SHP77 treated with DMSO at 0.1 percent for 48 hours (cell line): ENCODE measurements at places on chromosomes 11 and 22.

- no peak for DNase-seq
Measured at GRCh38 chr11:33689085-33689484, 11.5 kb downstream of the C11orf91 start.

DNA sequence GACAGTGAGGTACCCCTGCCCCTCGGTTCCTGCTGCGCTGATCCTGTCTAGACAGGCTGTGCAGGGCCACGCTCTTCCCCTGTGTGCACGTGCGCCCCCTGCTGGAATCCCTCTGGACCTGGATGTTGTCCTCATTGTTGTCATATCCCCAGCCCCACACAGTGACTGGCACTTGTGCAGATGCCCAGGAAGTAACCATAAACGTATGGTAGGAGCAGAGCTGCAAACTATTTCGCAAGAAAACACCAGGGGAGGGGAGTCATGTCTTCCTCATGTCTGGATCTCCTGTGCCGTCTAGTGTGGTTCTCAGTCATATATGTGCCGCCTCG lies 114.7 kb downstream of the CRYBB2 start:
- no peak for DNase-seq

GRCh38 chr11:64602466-64603070 lies 11.5 kb downstream of the SLC22A12 start:
- no peak for DNase-seq

DNA sequence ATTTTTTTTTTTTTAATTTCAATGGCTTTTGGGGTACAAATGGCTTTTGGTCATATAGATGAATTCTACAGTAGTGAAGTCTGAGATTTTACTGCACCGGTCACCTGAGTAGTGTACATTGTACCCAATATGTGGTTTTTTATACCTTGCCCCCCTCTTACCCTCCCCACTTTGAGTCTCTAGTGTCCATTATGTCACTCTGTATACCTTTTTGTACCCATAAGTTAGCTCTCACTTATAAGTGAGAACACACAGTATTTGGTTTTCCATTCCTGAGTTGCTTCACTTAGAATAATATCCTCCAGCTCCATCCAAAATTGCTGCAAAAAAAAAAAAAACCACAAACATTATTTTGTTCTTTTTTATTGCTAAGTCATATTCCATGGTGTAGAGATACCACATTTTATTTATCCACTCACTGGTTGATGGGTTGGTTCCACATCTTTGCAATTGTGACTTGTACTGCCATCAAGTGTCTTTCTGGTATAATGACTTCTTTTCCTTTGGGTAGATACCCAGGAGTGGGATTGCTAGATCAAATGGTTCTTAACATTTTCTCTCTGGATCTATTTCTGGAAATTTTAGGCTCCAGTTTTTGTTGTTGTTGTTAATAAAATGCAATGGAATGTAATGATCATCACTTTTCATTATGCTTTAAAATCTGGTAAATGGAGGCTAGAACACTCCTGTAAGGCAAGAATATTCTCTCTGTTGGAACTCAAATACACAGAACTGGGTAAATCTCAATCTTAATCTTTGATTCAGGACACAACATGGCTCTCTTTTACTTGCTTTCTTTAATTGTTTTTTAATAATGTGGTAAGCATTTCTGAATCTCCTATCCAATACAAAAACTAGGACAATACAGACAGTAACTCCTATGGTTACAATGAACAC lies 10.3 kb downstream of the NEAT1 start:
- no peak for DNase-seq

DNA sequence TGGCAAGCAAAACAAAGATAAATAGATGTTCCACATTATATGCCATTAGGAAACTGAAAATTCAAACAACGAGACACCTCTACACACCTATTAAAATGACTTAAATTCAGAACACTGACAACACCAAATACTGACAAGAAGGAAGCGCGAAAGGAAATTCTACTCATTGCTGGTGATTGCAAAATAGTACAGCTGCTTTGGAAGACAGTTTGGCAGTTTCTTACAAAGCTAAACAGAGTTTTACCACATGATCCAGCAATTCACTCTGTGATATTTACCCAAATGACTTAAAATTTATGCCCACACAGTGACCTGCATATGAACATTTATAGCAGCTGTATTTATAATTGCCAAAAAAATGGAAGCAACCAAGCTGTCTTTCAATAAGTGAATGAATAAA lies 232.6 kb downstream of the CASP12 start:
- DNase-seq = no peak

- DNase-seq = no peak
Measured at GRCh38 chr11:32184723-32185376, 94.0 kb downstream of the RCN1 start.

- no peak for DNase-seq
Measured at GRCh38 chr22:28609921-28610320, 69.7 kb downstream of the TTC28 start.

GRCh38 chr11:77515063-77515462 lies 41.2 kb upstream of the PAK1 start:
- no peak for DNase-seq

- DNase-seq = no peak
Measured at GRCh38 chr11:34655335-34656008, 34.6 kb downstream of the EHF start.

DNA sequence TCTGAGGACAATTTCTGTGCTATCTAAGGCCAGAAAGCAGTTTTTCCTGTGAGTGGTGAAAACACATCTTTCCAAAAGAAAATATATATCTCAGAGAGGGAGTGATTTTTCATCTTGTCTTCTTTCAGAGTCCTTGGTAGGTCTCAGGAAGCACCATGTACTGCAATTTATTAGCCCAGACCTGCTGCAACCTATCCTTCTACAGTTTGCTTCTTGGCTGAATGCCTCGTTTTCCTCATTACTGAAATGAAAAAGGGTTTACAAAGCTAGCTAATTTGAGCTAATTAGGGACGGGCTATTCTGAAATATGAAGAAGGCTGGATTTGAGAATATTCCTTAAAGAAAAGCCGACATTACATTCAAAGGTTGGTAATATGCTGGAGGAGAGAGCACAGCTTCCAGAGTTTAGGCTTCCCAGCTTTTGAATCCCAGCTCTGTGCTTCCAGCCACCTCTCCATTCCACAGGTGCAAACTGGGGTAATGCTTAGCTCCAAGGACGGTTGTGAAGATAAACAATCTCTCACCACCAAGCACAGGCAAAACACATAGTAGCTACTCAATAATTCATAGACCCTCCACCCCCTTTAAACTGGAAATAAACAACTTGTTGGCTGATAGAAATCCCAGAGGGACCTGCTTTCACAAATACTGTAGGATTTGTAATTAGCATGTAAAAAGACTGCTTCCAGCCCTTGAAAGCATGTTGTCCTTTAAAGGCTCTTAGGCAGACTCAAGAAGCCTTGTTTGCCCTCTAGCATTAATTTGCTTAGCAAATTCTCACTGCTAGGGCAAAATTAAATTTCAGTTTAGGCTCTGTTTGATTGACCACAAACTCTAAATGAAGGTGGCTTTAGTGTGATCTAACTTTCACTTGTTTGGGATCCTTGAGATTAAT lies 24.5 kb upstream of the SESN3 start:
- DNase-seq = no peak

DNA sequence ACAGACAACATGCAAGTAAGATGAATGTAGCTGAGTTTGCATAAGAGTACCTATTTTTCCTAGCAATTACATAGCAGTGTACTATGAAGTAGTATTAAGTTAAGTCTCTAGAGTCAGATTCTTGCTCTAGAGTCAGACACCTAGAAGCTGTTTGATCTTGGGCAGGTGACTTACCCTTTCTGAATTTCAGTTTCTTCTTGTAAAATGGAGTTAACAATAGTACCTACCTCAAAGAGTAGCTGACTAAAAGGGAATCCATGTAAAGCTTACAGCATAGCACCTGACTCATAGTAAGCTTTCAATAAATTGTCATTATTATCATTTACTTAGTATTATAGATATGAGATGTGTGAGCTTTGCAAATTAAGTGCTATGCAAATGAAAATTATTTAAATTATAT lies 47.8 kb upstream of the PTPRJ start:
- DNase-seq = no peak

DNA sequence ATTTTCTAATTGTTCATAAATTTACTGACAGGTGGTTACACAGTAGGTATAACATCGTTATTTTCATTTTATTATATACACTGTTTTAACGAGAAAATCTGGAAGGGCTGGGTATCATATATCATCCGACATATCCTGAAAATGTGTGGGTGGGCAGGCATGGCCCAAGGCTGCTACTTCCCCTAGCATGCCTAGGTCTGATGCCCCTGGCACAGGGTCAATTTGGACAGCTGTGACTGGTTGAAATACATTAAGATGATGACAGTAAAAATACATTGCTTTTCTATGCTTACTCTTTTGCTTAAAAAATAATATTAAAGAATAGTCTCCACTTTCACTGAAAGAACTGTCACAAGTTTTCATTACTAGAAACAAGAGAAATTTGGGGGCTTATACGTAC lies 908.8 kb downstream of the OPCML start:
- no peak for DNase-seq

DNA sequence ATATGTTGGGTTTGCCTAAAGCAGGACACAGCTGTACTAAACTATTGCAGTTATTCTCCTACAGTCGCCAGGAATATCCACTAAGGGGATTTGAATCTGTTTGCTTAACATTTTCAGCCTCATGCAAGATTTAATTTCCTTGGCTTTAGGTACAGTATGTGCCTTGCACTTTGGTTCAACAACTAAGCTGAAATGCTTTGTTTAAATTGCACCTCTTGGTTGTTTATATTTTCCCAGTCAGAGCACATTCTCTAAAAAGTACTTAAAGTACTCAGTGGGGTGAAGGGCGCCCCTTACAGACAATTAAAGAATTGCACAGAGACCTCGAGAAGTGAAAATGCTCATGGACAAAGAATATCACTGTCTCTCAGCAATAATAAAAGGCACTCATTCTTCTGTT lies 107.8 kb upstream of the MTNR1B start:
- no peak for DNase-seq

DNA sequence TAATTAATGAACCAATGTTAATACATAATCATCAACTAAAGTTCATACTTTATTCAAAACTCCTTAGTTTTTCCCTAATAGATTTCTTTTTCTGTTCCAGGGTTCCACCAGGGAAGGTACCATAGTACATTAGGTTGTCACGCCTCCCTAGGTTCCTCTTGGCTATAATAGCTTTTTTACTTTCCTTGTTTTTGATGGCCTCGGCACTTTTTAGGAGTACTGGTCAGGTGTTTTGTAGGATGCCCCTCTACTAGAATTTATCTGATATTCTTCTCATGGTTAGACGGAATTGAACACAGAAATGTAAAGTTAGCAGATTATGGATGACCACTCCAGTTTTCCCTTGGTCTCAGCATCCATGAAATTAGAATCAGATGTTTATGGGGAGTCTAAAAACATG lies 34.0 kb downstream of the PARVA start:
- DNase-seq = no peak

GRCh38 chr11:13767471-13767870 lies 99.0 kb downstream of the FAR1 start:
- no peak for DNase-seq

DNA sequence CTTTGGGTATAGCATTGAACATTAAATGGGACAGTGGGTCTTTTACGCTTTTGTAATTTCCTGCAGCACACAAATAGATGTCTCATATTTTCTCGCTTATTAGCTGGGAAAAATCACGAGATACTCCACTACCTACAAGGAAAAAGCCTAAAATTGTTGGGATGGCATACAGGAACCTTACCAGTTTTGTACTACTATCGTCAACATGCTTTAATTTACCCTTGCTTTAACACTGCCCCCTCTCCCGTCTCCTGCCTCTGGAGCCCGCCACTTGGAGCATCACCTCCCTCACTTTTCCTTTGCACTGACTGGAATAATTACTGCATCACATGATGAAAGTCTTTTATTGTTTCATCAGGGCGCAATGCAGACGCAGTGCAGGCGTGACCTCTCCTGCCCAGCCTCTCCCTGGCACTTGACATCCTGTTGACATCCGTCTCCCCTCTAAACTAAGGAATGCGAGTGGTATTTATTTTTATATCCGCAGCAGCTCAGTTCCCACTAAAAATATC lies 1.0 kb upstream of the FNBP4 start:
- DNase-seq = peak; percentile 70

DNA sequence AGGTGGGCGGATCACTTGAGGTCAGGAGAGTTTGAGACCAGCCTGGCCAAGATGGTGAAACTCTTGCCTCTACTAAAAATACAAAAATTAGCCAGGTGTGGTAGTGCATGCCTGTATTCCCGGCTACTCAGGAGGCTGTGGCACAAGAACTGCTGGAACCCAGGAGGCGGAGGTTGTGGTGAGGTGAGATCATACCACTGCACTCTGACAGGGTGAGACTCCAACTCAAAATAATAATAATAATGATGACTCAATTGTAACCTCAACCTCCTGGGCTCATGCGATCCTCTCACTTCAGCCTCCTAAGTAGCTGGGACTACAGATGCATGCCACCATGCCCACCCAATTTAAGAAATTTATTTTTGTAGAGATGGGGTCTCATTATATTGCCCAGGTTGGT lies 15.6 kb upstream of the CHRNA10 start:
- no peak for DNase-seq

DNA sequence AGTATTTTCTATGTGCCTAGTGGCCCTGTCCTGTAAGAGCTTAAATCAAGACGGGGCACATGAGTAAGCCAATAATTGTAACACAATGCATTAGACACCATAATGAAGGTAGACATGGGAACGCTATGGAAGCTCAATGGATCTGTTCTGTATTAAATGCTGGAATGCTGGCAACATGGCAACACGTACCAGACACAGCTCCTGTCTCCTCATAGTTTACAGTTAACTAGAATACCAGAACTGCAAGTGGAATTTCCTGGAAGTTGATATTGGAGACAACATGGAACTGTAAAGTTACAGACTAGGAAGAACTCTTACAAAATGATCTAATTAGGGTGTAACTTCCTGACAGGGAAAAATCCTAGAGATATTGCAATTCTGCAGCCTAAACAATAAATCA lies 12.4 kb downstream of the P4HA3 start:
- DNase-seq = no peak

GRCh38 chr11:79507706-79508105 lies 66.9 kb upstream of the TENM4 start:
- DNase-seq = no peak

DNA sequence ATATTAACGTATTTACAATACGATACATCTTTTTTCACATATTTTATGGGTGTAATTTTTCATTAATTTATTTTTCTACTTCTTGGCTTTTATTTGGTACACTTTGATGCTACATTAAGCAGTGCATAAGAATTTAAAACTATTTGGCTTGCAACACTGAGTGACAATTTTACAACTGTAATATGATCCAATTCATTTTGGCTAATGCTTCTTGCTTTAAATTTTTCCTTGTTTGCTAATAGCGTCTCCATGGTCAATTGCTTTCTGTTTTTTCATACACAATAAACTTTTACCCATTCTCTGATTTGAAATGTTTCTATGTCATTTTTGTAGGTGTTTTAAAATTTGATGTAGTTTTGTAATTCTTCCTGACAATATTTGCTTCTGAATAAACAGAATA lies 773.2 kb downstream of the FAM181B start:
- no peak for DNase-seq

GRCh38 chr22:35076630-35077029 lies 10.7 kb downstream of the ISX start:
- no peak for DNase-seq

GRCh38 chr11:74022546-74022945 lies 13.7 kb upstream of the UCP3 start:
- DNase-seq = no peak

- DNase-seq = no peak
Measured at GRCh38 chr11:985406-985805, 51.1 kb downstream of the MUC6 start.

- no peak for DNase-seq
Measured at GRCh38 chr22:19419464-19420178, 11.9 kb downstream of the HIRA start.
